ENCODE measurements at places on chromosomes 2 and 18.

- no peak for DNase-seq
These were observed 1040.3 kb downstream of the TSN start for GRCh38 chr2:122795763-122796162.

- no peak for DNase-seq
These were observed 52.3 kb downstream of the RPE start for GRCh38 chr2:210054696-210055095.

GRCh38 chr2:174120346-174120745 is 128.0 kb downstream of the OLA1 start:
- DNase-seq: no peak

GRCh38 chr2:211133766-211134165 is 577.4 kb downstream of the CPS1 start:
- DNase-seq: no peak

- no peak for DNase-seq
These were observed 54.3 kb upstream of the AGPS start for GRCh38 chr2:177338177-177338721.

DNA sequence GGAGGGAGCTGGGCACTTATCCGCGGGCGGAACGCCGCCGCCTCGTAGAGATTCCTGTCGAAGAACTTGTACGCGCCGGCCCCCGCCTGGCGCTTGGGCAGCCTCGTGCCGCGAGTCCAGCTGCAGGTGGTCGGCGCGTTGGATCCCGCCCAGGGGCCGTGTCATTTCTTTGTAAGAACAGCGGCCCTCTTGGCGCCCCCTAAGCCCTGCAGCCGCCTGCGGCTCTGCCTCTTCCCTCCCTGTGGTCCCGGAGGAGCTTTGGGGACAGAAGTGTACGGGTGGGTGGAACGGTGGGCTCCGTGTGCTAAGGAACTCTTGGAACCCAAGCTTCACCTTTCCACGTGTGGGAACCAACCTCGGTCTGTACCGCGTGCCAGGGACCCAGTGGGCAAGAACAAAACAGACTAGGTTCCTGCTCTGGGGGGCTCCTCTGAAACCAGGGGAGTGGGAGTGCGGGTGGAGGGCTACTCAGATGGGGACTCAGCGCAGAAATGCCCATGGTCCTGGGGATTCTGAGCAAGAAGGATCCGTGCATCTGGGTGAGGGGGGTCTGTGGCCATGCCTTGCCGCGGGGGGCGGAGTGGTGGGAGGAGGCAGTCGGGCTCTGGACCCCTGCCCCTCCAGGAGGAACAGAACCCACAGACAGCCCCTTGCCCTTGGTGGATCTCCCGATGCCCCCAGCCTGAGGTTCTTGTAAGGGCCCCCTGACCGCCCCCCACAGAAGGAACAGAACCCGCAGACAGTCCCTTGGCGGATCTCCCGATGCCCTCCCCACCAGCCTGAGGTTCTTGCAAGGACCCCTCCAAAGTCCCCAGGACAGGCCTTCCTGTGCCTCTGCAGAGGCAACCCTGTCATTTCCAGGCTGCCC is 1.5 kb downstream of the GPC1 start:
- DNase-seq: peak; percentile 69

GRCh38 chr18:5275872-5276271 is 19.7 kb downstream of the ZBTB14 start:
- no peak for DNase-seq

- DNase-seq: no peak
These were observed 50.4 kb upstream of the CYRIA start for GRCh38 chr2:16716024-16716423.

GRCh38 chr18:58355243-58355642 is 273.6 kb downstream of the ALPK2 start:
- DNase-seq: no peak

- DNase-seq: no peak
These were observed 20.3 kb upstream of the PDE1A start for GRCh38 chr2:182447163-182447562.

All from kidney (tissue), 22 donors.